Activated CD4-positive, alpha-beta T cell treated with anti-CD3 and anti-CD28 coated beads, Interleukin-2, amount 10 ng/mL, durations not matched to agents 7 days and 5 days (primary cell): ENCODE measurements at places on chromosomes 2 and 18.
A peak's percentile ranks its signal among the peaks of the same experiment; 100 is the strongest.

DNA sequence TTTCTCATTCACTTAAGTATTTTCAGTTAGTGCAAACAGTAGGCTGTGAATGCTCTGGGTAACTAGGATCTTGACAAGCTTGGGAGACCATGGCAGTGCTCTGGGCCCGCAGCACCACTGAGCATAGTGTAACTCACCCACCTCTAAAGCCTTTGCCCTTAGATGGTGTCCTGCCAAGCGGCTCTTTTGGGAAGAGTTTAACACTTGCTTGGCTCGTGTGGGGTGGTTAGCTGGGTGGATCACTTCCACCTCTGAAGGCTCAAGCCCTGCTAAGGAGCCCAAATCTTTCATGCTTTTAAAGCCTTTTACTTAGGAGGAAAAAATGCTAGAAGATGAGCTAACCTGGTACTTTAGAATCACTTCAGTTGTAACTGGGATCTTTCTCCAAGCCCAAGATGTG lies 33.9 kb downstream of the PTPN18 start:
- peaks cover 10% of the 10 kb centered on the region for H3K36me3 ChIP-seq
- no peak for DNase-seq
- H3K4me3 ChIP-seq = no peak overlapping the region
- H3K27me3 ChIP-seq = peaks cover 8% of the 10 kb centered on the region
- peak overlapping the region; percentile 13 for H3K27ac ChIP-seq

GRCh38 chr2:190879474-190880377 lies 895 bp upstream of the GLS start:
- no peaks in the 10 kb centered on the region for H3K27me3 ChIP-seq
- H3K4me1 ChIP-seq = peaks cover 39% of the 10 kb centered on the region
- peak; percentile 43 for DNase-seq

DNA sequence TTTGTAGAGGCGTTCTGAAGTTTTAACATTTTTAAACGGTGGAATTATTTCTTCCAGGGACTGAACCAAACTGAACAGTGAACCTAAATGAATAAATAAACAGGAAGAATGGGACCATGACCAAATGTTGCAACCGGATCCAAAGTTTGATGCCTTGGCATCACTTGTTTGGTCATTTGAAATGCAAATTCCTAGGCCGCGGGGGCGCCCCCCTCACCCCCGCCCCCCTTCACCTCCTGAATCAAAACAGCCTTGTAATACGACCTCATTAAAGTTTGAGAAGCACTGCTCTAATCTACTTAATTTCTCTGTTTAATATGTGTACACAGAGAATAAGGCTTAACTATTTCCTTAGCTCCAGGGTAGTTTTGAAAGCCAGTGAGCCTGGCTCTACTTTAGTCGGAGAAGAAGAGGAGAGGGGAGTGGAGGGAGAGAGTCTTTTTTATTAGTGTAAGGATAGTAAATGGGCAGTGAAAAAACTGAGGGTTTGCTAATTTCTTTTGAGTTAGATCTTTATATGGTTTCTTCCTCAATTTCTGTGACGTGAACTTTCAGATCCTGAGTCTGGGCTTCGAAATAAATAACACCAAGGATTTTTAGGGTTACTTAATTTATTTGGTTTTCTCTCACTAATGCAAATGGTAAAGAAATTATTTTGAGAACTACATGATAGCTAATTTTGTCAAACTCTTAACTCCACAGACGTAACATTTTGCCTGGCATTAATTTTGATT lies 5.7 kb downstream of the C2orf80 start:
- H3K4me3 ChIP-seq = no peak overlapping the region

GRCh38 chr18:70600225-70600925 lies 311.5 kb downstream of the SOCS6 start:
- H3K4me1 ChIP-seq = peaks cover 4% of the 10 kb centered on the region
- no peaks in the 10 kb centered on the region for H3K36me3 ChIP-seq
- no peak for DNase-seq

DNA sequence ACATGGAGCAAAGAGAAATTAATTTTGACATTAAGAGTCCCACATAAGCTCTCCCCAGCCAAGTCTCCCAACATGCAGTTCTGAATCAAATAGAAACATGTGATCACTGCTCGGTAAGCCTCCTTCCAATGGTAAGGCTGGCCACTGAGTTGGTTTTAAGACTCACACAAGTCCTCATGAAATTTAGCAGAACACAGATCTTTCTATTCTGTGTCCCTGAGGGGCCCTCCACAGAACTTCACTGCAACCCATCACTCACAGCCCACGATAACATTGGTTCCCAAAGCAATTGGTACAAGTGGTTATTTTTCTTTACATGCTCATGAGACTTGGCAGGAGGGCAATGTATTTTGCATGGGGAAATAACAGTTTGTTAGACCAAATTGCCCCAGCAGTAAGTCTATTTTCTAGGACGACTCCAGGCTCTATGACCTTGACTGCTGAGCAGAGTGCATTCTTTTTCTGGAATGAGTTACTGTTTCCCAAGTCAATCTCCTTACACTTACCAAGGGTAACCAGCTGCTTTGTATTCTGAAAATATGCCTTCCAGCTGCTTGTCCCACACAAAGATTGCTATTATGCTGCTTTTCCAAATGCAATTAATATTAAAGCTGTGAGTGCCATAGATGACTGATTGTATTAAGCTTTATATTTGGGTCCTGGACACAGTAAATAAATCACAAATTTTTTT lies 142.3 kb upstream of the TANK start:
- no peaks in the 10 kb centered on the region for H3K4me1 ChIP-seq
- no peak for DNase-seq

GRCh38 chr2:241364781-241365180 lies 8.7 kb downstream of the FARP2 start:
- H3K4me3 ChIP-seq = no peak overlapping the region
- H3K27me3 ChIP-seq = no peaks in the 10 kb centered on the region
- no peaks in the 10 kb centered on the region for H3K36me3 ChIP-seq
- H3K4me1 ChIP-seq = peaks cover 6% of the 10 kb centered on the region
- H3K27ac ChIP-seq = no peak overlapping the region

DNA sequence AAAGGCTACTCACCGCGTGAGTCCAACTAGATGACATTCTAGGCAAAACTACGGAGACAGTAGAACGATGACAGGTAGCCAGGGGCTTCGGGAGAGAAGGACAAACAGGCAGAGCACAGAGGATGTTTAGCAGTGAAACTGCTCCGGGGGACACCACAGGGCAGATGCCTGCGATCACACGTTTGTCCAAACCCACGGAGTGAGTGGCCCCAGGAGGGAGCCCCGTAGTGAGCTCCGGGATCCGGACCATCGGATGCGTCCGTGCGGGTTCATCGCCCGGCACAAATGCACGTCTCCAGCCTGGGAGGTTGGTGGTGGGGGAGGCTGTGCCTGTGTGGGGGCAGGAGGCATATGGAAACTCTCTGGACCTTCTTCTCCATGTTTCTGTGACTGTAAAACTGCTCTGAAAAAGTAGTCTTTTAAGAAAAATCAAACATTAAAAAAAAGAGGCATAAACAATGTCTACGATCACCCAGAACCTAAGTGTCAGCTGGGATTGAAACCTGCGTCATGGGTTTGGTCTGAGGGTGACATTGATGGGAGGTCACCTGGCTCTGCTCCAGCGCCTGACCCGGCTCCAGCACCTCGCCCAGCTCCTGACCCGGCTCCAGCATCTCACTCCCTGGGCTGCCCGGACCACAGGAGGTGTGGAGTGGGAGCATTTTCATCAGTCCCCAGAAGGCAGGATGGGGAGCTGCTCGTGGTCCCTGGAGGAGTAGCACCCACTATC lies 83.0 kb upstream of the CTDP1 start:
- DNase-seq = no peak
- peaks cover 28% of the 10 kb centered on the region for H3K27me3 ChIP-seq
- H3K4me1 ChIP-seq = no peaks in the 10 kb centered on the region
- H3K27ac ChIP-seq = no peak overlapping the region
- H3K36me3 ChIP-seq = no peaks in the 10 kb centered on the region

GRCh38 chr2:150977296-150977695 lies 284.4 kb downstream of the RBM43 start:
- H3K4me1 ChIP-seq = no peaks in the 10 kb centered on the region
- H3K27ac ChIP-seq = no peak overlapping the region
- no peak overlapping the region for H3K4me3 ChIP-seq

DNA sequence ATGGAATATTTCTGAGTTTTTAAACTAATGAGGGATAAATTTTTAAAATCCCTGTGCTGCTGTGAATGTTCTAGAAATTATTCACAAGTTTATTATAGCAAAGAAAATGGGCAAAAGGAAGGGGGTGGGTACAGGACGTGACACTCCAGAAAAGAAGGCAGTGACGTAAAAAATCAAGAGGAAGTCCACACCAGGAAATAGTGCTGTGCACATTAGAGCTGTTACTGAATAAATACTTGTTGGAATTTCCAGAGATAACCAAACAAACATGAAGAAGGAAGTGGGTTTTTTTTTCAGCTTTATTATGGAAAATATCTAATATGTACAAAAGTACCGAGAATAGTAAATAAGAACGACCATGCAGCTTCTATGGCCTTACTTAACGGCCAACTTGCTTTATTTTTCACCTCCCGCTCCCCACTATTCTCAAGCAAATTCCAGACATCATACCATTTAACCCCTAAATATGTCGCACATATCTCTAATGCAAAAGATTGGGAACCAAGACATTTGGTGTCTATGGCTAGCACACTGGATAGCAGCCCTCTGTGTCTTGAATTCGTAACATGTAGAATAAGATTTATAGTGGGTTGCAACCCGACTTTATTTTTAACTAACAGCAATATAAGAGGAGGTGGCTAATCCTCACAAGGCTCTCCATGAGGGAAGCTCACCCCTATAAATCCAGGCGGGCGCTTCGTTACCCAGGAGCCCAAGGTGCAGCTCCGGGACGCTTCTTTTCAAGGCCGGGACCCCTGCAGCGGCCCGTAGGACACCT lies 580 bp upstream of the NDUFV2 start:
- peaks cover 47% of the 10 kb centered on the region for H3K36me3 ChIP-seq
- peaks cover 55% of the 10 kb centered on the region for H3K4me1 ChIP-seq
- H3K4me3 ChIP-seq = peak overlapping the region; percentile 93
- peak; percentile 52 for DNase-seq
- H3K27ac ChIP-seq = peak overlapping the region; percentile 98

- H3K27ac ChIP-seq = no peak overlapping the region
- no peak overlapping the region for H3K4me3 ChIP-seq
- H3K27me3 ChIP-seq = no peaks in the 10 kb centered on the region
- no peak for DNase-seq
- peaks cover 2% of the 10 kb centered on the region for H3K4me1 ChIP-seq
Observed at GRCh38 chr2:99555404-99555803, 65.6 kb upstream of the REV1 start.

DNA sequence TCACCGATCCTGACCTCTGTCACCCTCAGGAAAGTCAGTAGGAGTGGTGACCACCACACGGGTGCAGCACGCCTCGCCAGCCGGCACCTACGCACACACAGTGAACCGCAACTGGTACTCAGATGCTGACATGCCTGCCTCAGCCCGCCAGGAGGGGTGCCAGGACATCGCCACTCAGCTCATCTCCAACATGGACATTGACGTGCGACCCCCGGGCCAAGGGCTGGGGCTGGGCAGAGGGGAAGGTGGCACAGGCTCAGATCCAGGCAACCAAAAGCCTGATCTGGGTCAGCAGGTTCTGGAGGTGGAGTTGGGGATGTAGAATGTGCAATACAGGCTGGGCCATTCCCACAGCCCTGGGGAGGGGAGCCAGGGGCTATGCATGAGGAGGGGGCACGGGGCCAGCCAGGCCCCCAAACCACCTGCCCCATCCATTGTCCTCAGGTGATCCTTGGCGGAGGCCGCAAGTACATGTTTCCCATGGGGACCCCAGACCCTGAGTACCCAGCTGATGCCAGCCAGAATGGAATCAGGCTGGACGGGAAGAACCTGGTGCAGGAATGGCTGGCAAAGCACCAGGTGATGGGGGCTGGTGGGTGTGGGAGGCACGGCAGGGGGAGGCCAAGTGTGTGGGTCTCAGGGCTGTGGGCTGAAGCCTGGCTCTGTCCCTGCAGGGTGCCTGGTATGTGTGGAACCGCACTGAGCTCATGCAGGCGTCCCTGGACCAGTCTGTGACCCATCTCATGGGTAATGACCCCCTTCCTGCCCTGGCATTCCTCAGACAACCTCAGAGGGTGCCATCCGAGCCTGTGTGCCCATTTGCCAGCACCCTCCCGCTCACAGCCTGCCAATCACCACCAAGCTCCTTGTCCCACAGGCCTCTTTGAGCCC lies 1.4 kb downstream of the ALPI start:
- DNase-seq = no peak
- H3K4me3 ChIP-seq = no peak overlapping the region
- peaks cover 8% of the 10 kb centered on the region for H3K27me3 ChIP-seq
- H3K27ac ChIP-seq = no peak overlapping the region
- H3K4me1 ChIP-seq = no peaks in the 10 kb centered on the region
- no peaks in the 10 kb centered on the region for H3K36me3 ChIP-seq

DNA sequence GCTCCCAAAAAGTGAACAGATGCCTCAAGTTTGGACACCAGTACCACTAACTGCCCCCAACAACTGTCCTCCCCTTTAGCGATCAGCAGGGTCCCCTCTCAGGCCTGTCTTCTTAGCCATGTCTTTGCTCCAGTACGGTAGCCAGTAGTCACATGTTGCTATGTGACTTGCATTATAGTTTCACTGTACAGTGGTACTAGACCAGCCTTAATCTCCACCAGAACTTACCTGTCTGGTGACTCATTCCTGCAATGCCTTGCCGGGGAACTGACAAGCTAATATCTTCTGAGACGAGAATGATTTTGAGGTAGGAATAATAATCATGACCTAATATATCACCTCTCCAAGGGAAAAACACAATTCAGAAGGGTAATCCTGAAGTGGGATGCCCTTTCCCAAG lies 23.7 kb downstream of the ACMSD start:
- H3K36me3 ChIP-seq = no peaks in the 10 kb centered on the region
- no peak for DNase-seq
- peaks cover 2% of the 10 kb centered on the region for H3K27me3 ChIP-seq
- H3K4me3 ChIP-seq = no peak overlapping the region

GRCh38 chr2:2735041-2735440 lies 404.0 kb upstream of the MYT1L start:
- no peak for DNase-seq
- no peak overlapping the region for H3K27ac ChIP-seq
- H3K36me3 ChIP-seq = no peaks in the 10 kb centered on the region
- no peaks in the 10 kb centered on the region for H3K27me3 ChIP-seq

GRCh38 chr2:197304556-197305011 lies 6.0 kb downstream of the ANKRD44 start:
- DNase-seq = no peak
- peaks cover 76% of the 10 kb centered on the region for H3K4me1 ChIP-seq
- peaks cover 68% of the 10 kb centered on the region for H3K36me3 ChIP-seq

DNA sequence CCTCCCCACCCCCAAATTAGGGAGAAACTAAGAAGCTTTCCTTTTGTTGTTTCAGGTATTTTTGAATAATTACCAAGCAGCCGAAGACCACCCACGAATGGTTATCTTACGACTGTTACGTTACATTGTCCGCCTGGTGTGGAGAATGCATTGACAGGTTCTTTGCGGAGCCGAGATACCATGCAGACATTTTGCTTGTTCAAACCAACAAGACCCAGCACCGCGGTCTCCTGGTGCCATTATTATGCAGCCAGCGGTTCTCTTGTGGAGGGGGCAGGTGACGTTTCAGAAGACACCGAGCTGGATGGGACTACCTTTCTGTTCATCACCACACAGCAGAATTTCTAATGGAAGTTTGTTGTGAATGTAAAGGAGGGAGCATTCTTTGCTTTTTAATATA lies 43.4 kb downstream of the BCL2L11 start:
- H3K36me3 ChIP-seq = peaks cover 19% of the 10 kb centered on the region
- no peak overlapping the region for H3K4me3 ChIP-seq
- no peak overlapping the region for H3K27ac ChIP-seq
- peaks cover 37% of the 10 kb centered on the region for H3K4me1 ChIP-seq
- no peak for DNase-seq
